ENCODE measurements at places on chromosomes 12 and 14. TPM values are rescaled to one million over a fixed set of nuclear protein-coding genes. Genes with fewer than 3 reads are reported as not detected.

DNA sequence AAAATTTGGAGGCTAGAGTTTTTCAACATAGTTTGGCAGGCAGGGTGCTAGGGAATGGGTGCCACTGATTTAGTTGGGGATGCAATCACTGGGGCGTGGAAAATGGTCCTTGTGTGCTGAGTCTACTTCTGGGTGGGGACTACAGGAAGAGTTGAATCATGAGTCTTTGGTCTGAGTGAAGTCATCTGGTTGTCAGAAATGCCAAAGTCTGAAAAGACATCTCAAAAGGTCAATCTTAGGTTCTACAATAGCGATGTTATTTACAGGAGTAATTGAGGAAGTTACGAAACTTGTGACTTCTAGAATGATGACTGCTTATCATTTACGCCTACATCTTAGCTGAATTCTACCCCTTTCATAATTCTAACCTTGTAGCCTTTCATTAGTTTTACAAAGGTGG lies 209.1 kb downstream of the NUBPL start:
- H3K36me3 ChIP-seq, result no peaks in the 10 kb centered on the region
- no peak overlapping the region for H3K27ac ChIP-seq
- DNase-seq, result no peak

- H3K4me1 ChIP-seq, result no peaks in the 10 kb centered on the region
- H3K27ac ChIP-seq, result no peak overlapping the region
- DNase-seq, result no peak
- no peaks in the 10 kb centered on the region for H3K27me3 ChIP-seq
- no peaks in the 10 kb centered on the region for H3K36me3 ChIP-seq
- H3K4me3 ChIP-seq, result no peak overlapping the region
Observed at GRCh38 chr12:20557096-20557495, 138.0 kb upstream of the SLCO1C1 start.

DNA sequence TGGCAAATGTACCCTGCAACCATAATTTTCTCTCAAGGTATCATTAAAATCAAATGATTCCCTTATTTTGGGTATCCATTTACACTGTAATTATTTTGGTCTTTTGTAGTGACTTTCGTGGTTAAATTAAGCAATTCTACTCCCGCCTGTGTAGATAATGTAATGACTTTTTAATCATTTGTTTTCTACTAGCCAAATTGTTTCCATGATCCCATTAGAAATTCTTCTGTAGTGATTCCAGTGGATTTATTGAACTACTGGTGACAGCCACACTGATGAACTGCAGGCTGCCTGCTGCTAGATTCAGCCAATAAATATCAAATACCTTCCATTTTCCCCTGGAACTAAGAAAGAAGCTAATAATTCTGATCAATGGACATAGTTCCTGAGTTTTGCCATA lies 96.0 kb downstream of the WIF1 start:
- no peaks in the 10 kb centered on the region for H3K4me1 ChIP-seq
- H3K36me3 ChIP-seq, result no peaks in the 10 kb centered on the region
- no peaks in the 10 kb centered on the region for H3K27me3 ChIP-seq
- H3K4me3 ChIP-seq, result no peak overlapping the region

GRCh38 chr12:80118565-80119324 lies 19.4 kb downstream of the OTOGL start:
- no peaks in the 10 kb centered on the region for H3K4me1 ChIP-seq
- H3K27ac ChIP-seq, result no peak overlapping the region
- H3K36me3 ChIP-seq, result peaks cover 3% of the 10 kb centered on the region

- peaks cover 6% of the 10 kb centered on the region for H3K36me3 ChIP-seq
- no peaks in the 10 kb centered on the region for H3K27me3 ChIP-seq
- H3K27ac ChIP-seq, result no peak overlapping the region
- H3K4me3 ChIP-seq, result no peak overlapping the region
- no peak for DNase-seq
Observed at GRCh38 chr12:6338955-6339354, 2.9 kb downstream of the TNFRSF1A start.

GRCh38 chr14:104146651-104147345 lies 8.4 kb downstream of the KIF26A start:
- H3K4me3 ChIP-seq, result no peak overlapping the region
- H3K4me1 ChIP-seq, result no peaks in the 10 kb centered on the region
- no peaks in the 10 kb centered on the region for H3K36me3 ChIP-seq
- no peak for DNase-seq
- peaks cover 2% of the 10 kb centered on the region for H3K27me3 ChIP-seq
- no peak overlapping the region for H3K27ac ChIP-seq

- H3K4me3 ChIP-seq, result no peak overlapping the region
- no peaks in the 10 kb centered on the region for H3K27me3 ChIP-seq
- H3K36me3 ChIP-seq, result no peaks in the 10 kb centered on the region
- no peaks in the 10 kb centered on the region for H3K4me1 ChIP-seq
Observed at GRCh38 chr14:44436458-44436857, 70.6 kb downstream of the FSCB start.

DNA sequence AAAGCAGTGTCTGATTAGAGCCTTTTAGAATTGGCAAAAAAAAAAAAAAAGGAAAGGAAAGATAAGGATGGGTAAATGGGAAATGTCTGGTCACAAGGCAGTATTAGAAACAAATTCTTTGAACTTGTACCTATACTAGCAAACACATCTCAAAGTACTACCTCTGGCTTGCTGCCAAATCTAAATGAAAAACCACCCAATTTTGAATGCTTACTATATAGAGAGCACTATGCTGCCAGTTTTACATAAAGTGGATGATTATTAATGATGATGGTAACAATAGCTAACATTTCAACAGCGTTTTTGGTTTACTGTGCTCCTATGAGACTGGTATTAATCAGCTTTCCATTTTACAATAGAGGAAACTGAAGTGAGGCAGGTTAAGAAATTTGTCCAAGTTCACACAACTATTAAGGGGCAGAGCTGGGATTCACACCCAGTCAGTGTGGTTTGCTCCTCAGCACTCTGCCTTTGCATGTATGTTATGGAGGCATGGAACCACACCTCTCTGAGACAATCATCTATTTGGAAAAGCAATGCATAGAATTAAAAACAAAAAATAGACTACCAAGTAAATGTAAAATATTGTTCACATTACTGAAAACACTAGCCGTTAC lies 34.2 kb downstream of the ATP2B1 start:
- no peaks in the 10 kb centered on the region for H3K27me3 ChIP-seq
- no peak overlapping the region for H3K27ac ChIP-seq
- no peak for DNase-seq
- no peak overlapping the region for H3K4me3 ChIP-seq

- no peak for DNase-seq
- H3K36me3 ChIP-seq, result no peaks in the 10 kb centered on the region
- H3K4me1 ChIP-seq, result peaks cover 2% of the 10 kb centered on the region
- peaks cover 72% of the 10 kb centered on the region for H3K27me3 ChIP-seq
- no peak within 1 kb of the TSS for H3K27ac ChIP-seq
- H3K4me3 ChIP-seq, result no peak within 1 kb of the TSS
Observed at GRCh38 chr14:76375947-76376404, at the start of gene ESRRB. Gene ESRRB (plus strand): TSS chr14:76376137. CDS start chr14:76376402, 265 bp downstream.

DNA sequence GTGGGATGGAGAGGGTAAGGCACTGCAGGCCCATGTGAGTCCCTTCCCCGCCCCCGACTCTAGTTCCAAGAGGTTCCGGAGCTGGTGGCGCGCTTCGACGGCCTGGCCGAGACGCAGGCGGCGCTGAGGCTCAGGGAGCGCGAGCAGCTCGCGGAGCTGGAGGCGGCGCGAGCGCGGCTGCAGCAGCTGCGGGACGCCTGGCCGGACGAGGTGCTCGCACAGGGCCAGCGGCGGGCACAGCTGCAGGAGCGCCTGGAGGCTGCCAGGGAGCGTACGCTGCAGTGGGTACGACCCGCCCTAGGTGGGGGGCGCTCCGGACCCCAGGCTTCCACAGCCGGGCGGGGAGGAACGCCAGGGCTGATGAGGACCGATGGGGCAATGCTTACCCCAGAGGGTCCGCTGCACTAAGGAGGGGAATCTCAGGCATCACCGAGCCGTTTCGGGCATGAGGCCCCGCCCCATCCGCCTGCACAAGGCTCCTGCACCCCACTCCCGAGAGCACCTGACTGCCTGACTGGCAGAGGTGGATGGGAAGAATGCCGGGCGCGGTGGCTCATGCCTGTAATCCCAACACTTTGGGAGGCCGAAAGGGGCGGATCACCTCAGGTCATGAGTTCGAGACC lies 4.9 kb downstream of the CFAP73 start:
- H3K36me3 ChIP-seq, result no peaks in the 10 kb centered on the region
- H3K4me3 ChIP-seq, result peak overlapping the region; percentile 61
- peaks cover 29% of the 10 kb centered on the region for H3K27me3 ChIP-seq

- DNase-seq, result no peak
- H3K4me3 ChIP-seq, result no peak overlapping the region
- H3K4me1 ChIP-seq, result no peaks in the 10 kb centered on the region
- no peaks in the 10 kb centered on the region for H3K36me3 ChIP-seq
- no peak overlapping the region for H3K27ac ChIP-seq
Observed at GRCh38 chr12:128534906-128535305, 267.9 kb downstream of the TMEM132C start.

GRCh38 chr14:95609398-95609990 lies 74.6 kb downstream of the GLRX5 start:
- H3K4me3 ChIP-seq, result no peak overlapping the region
- H3K27me3 ChIP-seq, result peaks cover 20% of the 10 kb centered on the region
- no peaks in the 10 kb centered on the region for H3K4me1 ChIP-seq
- no peak overlapping the region for H3K27ac ChIP-seq
- DNase-seq, result no peak

- no peak overlapping the region for H3K4me3 ChIP-seq
- H3K36me3 ChIP-seq, result peaks cover 3% of the 10 kb centered on the region
Observed at GRCh38 chr14:104226421-104227383, 88.3 kb downstream of the KIF26A start.

GRCh38 chr12:96143392-96143791 lies 50.8 kb upstream of the ELK3 start:
- DNase-seq, result no peak
- peak overlapping the region; percentile 63 for H3K27ac ChIP-seq
- H3K27me3 ChIP-seq, result no peaks in the 10 kb centered on the region
- peaks cover 6% of the 10 kb centered on the region for H3K36me3 ChIP-seq

DNA sequence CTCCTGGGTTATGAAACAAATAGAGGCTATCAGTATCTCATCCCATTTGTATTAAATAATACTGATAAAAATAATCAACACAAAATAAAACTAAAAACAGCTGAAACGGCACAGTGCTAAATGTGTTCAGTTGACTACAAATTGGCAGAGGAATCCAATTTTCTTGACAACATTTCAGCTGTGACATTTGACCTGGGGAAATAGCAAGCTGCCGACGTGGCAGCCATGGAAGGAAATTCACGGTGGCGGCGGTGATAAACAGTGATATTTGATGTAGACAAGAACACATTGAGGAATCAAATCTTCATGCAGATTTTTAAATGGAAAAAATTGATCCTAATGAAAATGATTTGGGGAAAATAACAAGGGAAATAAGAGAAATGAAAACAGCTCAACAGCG lies 159.1 kb upstream of the RTL1 start:
- no peaks in the 10 kb centered on the region for H3K36me3 ChIP-seq
- DNase-seq, result no peak
- H3K27me3 ChIP-seq, result no peaks in the 10 kb centered on the region
- no peak overlapping the region for H3K4me3 ChIP-seq
- H3K4me1 ChIP-seq, result no peaks in the 10 kb centered on the region

DNA sequence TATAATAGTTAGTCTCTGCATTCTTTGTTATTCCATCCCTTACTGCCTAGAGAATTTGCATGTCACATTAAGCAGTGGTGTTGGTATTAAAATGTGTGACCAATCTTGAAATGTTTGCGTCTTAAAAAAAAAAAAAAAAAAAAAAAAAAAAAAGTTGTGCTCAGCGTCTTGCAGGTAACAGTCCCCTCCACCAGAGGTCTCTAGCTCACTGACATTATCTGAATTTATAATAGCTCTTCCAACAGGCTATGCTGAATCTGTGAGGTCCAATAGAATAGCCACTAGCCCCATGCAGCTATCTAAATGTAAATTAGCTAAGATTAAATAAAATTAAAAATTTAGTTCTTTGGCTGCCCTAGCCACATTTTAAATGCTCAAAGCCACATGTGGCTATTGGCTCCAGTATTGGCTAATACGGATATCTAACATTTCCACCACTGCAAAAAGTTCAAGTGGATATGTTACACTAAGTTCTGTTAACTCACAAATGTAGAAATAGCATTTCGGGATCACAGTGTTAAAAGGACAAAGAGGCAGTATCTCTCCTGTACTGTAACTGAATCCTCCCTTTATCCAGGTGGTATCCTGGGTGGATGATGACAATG lies 28.7 kb downstream of the NKX2-8 start:
- peaks cover 4% of the 10 kb centered on the region for H3K27me3 ChIP-seq
- H3K4me1 ChIP-seq, result no peaks in the 10 kb centered on the region
- DNase-seq, result no peak
- no peak overlapping the region for H3K27ac ChIP-seq
- no peaks in the 10 kb centered on the region for H3K36me3 ChIP-seq

- DNase-seq, result no peak
- no peaks in the 10 kb centered on the region for H3K27me3 ChIP-seq
- no peaks in the 10 kb centered on the region for H3K4me1 ChIP-seq
- no peak overlapping the region for H3K4me3 ChIP-seq
- H3K27ac ChIP-seq, result no peak overlapping the region
Observed at GRCh38 chr12:27480016-27480415, 33.5 kb downstream of the SMCO2 start.

DNA sequence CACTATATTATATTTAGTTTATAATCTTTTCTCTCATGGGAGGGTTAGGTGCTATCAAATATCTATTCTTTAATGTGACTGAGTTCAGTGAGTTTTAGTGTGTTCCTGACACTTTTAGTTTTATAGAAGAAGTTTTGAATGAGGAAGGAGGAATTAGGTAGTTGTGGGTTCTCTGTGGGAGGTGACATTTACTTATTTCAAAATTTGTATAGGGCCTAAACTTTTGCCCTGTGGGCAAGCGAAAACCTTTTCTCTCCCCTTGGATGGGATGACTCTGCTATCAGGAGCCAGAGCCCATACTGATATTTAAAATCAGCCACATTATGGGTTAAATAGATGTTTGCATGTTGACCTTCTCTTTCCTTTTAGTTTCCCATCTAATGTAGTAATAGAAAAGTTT lies 43.6 kb downstream of the SPATS2 start:
- no peak overlapping the region for H3K4me3 ChIP-seq
- H3K27ac ChIP-seq, result no peak overlapping the region
- H3K4me1 ChIP-seq, result peaks cover 4% of the 10 kb centered on the region
- no peak for DNase-seq

Gene FAM181A
- not detected for total RNA-seq

Gene SLC15A4
- 21.4 TPM for total RNA-seq

Gene PMCH
- total RNA-seq, result not detected

Gene CPNE8
- 2.8 TPM for total RNA-seq

Gene KCNH5
- total RNA-seq, result not detected

Gene FAIM2
- 0.22 TPM for total RNA-seq

Gene ADIPOR2
- total RNA-seq, result 51.3 TPM

Gene COX14
- total RNA-seq, result 54.2 TPM

Gene GOLGA3
- total RNA-seq, result 63.8 TPM

Gene ACSS3
- not detected for total RNA-seq

Measured in activated naive CD8-positive, alpha-beta T cell treated with anti-CD3 and anti-CD28 coated beads, Interleukin-2, amount 10 ng/mL, durations not matched to agents 7 days and 5 days (primary cell).